ENCODE measurements at places on chromosomes 12 and 14. TPM values are rescaled to one million over a fixed set of nuclear protein-coding genes. Genes with fewer than 3 reads are reported as not detected.

DNA sequence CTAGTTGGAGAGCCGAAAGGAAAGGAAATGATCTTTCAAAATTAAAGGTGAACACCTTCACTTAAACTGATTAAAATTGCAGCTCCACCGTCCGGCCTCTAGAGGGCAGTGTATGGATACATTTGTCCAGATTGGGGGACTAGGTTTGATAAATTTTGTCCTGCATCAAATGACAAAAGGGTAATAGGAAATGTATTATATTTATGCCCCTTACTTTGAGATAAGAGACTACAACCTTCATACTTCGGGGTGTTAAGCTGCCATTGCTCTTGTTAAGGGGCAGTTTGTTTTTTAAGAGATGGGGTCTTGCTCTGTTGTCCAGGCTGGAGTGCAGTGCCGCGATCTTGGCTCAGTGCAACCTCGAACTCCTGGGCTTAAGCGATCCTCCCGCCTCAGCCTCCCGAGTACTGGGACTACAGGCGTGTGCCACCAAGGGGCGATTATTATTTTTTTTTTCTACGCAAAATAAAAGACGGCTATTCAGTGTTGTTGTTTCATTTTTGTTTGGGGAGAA lies 818 bp upstream of the SUOX start:
- peak; percentile 69 for DNase-seq

- DNase-seq = no peak
Observed at GRCh38 chr12:22494319-22494718, 50.0 kb downstream of the C2CD5 start.

DNA sequence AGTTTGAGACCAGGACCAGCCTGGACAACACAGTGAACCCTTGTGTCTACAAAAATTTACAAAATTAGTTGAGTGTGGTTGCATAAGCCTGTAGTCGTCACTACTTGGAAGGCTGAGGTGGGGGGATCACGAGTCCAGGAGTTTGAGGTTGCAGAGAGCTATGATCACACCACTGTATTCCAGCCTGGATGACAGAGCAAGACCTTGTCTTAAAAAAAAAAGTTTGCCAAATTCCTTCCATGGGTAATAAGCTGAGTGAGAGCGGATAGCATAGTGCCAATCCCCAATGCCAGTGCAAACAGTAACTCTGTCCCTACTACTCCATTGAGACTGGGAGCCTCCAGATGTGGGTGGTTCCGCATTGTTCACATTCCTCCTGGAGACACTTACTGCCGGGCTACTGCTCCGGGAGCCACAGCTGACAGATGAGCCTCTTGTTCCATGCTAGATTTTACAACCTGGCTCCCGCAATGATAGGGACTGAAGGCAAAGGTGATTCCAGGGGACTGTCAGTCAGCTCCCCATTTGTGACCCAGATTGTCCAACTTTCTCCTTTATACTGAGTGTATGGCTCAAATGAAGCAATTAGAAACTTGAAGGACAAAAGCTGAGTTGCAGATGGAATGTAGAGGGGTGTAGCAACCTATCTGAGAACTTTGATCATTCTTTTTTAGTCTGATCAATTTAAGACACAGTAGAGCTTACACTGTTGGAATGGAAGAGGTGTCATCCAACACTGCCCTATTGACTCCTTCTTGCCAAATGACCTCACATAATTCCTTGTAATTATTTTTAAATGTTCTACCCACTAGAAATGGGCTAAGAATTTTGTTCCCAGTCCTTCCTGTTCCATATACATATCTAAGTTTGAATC lies 13.4 kb upstream of the FRMD6 start:
- DNase-seq = peak; percentile 68

Gene TOMM20L
- total RNA-seq = not detected

GRCh38 chr14:68564826-68565759 lies 227.8 kb downstream of the ZFP36L1 start:
- peak; percentile 56 for DNase-seq

Gene YY1
- 39.5 TPM for total RNA-seq

- DNase-seq = no peak
Observed at GRCh38 chr12:105892362-105892910, 246.3 kb downstream of the NUAK1 start.

Gene GPX2
- not detected for total RNA-seq

- no peak for DNase-seq
Observed at GRCh38 chr14:105460116-105460515, 14.5 kb upstream of the CRIP2 start.

- DNase-seq = peak; percentile 69
Observed at GRCh38 chr12:131129839-131130238, 176.1 kb downstream of the ADGRD1 start.

DNA sequence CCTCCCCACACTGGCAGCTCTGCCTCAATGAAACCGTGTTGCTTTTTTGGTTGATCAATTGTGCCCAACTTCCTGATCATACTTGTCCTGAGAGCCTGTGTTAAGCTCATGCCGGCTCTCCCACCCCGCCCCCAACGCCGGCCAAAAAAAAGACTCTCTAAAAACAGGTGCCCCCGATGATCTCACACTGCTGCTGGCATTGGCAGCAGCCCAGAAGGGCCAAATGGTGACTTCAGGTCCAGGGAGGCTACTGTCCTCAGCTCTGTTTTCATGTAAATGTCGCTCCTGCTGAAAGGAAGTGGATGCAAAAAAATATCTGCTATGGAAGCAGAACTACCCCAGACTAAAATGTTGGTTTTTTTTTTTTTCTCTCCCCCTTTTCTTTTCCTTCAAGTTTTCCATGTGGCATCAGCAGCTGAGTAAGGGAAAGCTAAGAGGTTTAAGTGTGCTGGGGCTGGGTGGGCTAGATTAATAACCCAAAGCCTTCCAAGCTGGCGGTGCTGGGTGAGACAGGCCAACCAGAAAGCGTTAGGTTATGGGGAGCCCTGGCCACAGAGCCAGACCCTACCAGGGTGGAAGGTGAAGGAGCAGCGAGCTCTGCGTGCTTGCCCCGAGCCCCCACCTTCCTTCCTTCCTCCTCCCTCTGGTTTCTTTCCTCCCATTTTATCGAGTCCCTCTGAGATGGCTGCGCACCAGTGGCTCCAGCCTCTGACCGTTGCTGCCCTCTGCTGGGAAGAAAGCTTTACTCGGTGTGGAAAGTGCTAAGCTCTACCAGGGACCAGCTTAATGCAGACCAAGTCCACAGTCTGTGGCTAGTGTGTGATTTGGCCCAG lies 396.1 kb downstream of the NRXN3 start:
- DNase-seq = peak; percentile 48

DNA sequence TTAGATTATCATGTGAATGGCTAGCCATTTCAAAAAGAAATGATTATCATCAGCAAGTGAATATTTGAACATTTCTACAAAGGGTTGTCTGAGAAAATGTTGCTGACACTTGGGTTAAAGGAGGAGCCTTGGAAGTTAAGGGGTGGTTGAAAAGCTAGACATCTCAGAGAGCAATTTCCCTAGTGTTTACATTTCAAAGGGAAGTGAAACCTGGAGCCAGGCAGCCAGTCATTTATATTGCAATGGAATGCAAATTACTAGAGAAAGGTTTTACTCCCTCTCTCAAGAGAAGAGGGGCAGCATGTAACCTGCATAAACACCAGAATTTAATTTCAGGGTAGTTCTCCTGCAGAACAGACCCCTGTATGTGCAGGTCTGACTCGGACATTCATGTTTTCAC lies 279.0 kb downstream of the SLC16A7 start:
- peak; percentile 18 for DNase-seq

- DNase-seq = no peak
Observed at GRCh38 chr14:60356906-60357550, 108.0 kb downstream of the PPM1A start.

DNA sequence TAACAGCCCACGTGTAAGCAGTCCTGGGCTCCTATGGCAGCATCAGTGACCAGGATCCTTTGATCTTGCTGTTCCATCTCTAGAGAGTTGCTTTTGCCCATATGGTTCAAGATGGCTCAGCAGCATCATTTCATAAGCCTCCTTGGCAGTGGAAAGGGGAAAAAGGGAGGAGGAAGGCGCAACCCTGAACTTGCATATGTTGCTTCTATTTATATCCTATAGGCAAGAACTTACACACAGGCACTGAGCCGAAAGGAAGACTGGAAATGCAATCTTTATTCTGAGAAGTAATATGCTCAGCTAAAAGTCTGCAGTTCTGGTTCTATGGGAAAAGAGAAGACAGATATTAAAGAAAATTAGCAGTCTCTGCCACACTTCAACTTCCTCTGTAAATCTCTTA lies 167.7 kb upstream of the PLXNC1 start:
- DNase-seq = no peak

Gene P2RX2
- not detected for total RNA-seq

DNA sequence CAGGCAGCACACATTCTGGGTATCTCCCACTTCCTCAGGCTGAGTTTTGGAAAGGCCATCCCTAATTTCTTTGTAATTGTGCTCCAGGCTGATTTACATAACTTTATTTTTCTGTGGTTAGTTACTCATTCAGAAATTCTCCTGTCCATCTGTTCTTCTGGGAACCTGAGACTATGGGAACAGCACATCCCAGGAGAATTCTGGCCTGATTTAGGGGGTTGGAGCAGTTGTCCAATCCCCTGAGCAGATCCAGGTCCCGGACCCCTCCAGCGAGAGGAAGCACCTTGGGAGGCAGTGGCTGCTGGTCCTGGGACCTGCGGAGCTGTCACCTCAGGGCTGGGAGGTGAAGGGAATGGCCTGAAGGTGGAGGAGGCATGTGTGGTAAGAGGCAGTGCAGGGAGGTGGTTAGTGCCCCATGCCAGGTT lies 40.4 kb downstream of the TSPAN9 start:
- peak; percentile 97 for DNase-seq
